Hematopoietic multipotent progenitor cell treated with erythropoietin and hydrocortisone succinate and interleukin-3 and kit ligand, for 4 days (in vitro differentiated cells): ENCODE measurements at places on chromosomes 12 and 14.

- no peak for DNase-seq
These were observed 1324.8 kb downstream of the TMEM121 start for GRCh38 chr14:106850913-106851825.

DNA sequence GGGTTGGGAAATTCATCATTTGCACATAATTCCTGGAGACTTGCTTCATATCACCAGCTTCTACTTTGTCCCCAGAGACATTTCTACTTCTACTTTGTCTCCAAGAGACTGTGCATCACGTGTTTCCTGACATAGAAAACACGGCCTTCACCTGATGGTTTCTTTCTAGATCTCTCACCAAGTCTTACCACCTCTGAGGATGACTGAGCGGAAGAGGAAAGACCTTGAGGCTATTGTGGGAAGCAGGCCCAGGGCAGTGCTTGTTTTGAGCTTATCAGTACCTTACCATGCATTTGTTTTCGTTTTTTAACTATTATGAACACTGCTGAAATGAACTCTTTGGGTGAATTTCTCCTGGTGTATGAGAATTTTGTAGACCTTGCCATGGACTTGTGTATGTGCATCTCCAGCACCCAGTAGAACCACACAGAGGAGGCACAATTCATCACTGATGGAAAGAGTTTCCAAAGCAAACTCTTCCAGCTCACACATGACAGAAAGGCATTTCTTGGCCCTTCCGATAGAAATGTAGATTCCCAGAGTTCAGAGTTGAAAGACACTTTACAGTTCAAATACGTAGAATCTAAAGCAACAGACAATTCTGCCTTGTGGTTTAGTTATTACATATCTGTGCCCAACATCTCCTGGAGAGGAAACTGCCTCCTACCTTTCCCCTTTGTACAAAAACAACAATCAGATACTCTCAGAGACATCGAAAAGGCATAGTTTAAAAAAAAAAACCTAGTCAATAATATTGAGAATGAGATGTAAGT lies 434.7 kb downstream of the FUT8 start:
- peak; percentile 82 for DNase-seq

GRCh38 chr12:52364901-52365489 lies 2.3 kb downstream of the KRT85 start:
- no peak for DNase-seq

DNA sequence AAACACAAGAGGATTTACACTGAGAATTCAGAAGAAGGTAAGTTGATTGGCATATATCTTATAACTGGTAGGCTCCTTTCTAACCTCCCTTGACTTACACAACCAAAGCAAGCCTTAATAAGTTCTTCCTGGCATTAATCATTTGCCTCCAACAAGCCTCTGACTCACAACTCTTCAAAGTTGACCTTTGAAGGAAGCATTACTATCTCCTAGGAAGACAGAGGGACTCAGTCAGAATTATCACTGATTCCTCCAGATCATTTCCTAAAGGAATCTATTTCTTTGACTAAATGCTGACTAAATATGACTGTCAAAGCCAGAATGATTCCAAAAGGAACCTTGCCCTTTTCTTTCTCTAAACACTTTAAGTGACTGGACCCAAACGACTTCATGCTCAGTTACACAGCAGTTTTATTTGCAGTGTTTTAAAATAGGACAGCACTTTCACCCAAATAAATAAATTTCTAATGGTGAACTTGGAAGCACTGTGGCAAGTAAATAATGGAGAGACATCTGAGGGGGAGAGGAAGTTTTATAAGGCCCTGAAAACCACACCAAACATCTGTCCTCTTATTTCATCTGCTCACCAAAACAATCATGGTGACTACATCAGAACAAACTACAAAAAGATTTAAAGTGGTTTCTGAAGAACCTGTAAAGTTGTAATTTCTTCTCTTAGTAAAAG lies 128.2 kb downstream of the KLHL28 start:
- DNase-seq: no peak

DNA sequence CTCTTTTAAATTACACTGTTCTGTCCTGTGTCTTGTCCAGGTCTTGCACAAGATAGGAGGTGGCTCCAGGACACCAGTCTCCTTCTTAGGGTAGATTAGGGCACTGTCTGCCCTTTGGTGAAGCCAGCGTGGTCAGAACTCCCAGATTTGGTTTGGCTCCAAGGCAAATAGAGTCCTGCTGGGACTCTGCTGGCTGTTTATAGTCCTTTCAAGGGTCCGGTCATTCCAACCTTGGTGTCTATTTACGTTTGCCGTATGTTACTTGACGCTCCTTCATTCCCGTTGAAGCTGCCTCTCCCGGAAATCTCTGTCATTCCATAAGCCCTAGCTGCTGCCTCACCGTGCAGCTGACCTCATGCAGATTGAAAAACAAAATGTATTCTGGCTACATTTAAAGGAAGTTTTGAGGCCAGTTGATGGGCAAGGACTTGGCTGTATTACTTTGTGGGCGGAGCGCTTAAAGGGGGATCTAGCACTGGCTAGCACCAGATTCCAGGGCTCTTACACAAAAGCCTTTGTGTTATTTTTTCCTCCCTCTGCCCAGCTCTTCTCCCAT lies 180.6 kb downstream of the AKAP6 start:
- DNase-seq: no peak

GRCh38 chr12:51601241-51601640 lies 10.2 kb downstream of the SCN8A start:
- DNase-seq: no peak
